ENCODE measurements at places on chromosomes 13 and 19.

- DNase-seq = no peak
Measured at GRCh38 chr19:28834996-28835395, 378.0 kb downstream of the UQCRFS1 start.

DNA sequence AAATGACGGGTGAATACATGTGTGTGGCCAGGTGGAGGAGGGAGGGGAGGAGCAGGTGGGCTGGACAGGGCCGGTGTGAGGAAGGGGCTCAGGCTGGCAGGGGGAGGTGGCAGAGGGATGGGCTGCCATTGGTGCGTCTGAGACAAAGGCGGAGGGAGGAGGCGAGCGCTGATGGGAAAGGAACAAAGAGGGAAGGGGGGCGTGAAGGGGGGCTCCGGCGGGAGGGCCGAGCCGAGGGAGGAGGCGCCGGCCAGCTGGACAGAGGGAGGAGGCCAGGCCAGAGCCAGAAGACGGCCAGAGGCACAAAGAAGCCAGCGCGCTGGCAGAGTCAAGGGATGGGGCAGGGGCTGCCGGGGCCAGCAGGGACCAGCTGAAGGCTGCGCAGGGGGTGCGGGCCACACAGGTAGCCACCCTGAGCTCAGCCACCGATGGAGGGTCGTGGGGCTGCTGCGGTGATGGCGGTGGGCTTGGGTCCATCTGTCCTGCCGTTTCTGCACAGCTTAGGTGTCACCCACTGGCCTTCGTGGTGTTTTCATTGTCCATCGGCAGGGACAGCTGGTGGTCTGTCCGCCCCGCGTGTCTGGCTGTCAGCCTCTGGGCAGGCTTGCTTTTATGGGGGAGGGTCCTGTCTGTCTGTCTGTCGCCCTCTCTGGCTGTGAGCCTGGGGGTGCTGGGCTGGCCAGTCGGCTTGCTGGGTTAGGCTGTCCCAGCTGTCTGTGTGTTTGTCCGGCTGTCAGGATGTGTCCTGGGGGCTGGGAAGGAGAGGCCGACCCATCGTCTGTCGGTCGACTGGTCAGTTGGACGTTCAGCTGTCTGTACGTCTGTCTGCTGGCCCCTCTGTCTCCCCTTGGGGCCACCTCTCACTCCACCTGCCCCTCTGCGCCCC lies 2.2 kb downstream of the APC2 start:
- no peak for DNase-seq

DNA sequence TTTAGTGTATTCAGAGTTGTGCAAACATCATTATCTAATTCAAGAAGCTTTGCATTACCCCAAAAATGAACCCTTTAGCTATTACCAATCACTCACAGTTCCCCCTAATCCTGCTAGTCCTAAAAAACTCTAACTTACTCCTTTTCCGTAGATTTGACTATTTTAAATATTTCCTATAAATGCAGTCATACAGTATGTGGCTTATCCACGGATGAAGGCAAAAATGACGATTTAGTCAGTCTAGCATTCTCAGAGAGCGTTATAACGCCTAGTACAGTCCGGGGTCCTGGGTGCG lies 587 bp upstream of the ZNF383 start:
- DNase-seq = no peak

DNA sequence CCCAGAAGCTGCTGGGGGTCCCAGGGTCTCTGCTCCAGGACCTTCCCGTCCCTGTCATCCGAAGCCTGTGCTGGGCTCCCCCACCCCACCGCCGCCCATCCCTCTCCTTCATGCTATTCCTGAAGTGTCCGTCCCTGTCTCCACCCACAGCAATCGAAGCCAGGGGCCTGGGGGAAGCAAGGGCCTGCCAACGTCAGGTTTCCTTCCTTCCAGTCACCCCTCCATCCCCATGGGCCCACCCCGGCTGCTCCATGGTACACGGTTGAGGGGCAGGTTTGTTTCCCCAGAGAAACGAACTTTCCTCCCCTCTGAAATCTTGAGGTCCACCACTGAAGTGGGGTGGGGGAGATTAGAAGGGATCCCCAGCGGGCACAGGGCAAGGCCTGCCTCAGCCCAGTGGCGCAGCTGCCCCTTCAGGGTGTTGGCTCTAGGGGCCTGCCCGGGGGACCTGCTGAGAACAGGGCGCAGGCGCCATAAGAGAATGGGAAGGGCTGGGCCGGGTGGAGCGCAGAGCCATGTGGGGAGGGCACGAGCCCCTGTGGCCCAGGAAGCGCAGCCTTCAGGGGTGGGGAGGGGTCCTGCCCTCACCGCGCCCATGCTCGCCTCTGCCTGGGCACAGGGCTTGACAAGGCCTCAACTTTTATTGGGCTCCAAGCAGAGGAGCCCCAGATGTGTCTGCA lies 16.1 kb downstream of the CEBPG start:
- DNase-seq = no peak

- DNase-seq = no peak
Measured at GRCh38 chr19:9971166-9971897, 35.0 kb upstream of the OLFM2 start.

DNA sequence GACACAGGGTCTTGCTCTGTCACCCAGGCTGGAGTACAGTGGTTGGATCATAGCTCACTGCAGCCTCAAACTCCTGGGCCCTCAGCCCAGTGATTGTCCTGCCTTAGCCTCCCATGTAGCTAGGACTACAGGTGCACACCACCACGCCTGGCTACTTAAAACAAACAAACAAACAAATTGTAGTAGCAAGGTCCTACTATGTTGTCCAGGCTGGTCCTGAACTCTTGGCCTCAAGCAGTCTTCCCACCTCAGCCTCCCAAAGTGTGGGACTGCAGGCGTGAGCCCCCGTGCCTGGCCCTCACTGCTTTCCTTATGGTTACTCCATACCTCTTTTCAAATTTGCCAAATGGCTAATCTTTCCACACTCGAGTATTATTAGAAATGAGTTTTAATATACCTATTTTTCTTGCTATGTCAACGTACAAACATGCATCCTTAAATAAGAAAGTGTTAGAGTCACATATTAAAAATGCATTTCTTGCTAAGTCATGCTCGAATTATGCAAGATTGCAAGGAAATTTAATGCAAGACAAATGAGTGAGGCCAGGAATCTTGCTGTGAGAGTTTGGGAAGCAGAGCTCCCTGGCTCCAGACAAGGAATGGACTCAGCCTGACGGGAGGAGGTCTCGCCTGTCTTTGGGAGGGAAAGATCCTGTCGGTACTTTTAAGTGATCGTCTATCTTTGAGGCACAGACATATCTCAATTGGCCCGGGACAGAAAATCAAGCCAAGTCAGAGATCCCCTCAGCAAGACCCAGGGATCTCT lies 39.4 kb downstream of the RFX2 start:
- DNase-seq = no peak

DNA sequence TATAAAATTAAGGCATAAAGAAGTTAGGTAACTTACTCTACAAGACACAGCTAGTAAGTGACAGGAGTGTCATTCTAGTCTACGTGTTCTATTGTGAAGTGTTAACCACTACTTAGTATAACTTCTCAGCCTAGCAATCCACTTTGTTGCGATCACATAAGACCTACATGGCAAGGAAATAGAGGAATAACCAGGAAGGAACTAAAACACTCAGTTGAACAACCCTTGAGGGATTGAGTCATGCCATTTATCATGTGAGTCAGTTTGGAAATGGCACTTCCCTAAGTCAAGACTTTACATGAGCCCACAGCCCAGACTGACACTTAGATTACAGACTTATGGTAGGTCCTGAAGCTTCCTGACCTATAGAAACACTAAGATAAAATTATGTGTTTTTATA lies 279.5 kb upstream of the PCDH20 start:
- no peak for DNase-seq

- no peak for DNase-seq
Measured at GRCh38 chr13:23705583-23705982, 135.4 kb downstream of the TNFRSF19 start.

DNA sequence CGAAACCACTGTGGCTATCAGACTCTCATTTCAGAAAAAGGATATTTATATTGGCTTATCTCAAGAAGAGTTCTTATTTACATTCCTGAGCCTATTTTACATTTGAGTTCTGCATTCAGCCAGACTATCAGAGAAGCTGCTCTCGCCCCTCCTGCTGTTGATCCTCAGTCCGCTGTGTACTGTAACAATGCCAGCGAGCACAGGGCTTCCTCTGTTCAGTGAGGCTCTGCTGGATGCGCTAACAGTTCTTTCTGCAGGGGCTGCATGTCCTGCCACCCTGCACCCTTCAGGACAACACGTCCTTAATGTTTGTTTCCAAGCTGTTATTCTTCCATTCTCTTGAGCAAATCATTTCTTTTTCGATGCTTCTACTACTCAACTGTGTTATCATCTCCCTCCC lies 463.7 kb upstream of the SGCG start:
- no peak for DNase-seq

GRCh38 chr13:33147832-33148231 lies 131.6 kb downstream of the KL start:
- DNase-seq = no peak

DNA sequence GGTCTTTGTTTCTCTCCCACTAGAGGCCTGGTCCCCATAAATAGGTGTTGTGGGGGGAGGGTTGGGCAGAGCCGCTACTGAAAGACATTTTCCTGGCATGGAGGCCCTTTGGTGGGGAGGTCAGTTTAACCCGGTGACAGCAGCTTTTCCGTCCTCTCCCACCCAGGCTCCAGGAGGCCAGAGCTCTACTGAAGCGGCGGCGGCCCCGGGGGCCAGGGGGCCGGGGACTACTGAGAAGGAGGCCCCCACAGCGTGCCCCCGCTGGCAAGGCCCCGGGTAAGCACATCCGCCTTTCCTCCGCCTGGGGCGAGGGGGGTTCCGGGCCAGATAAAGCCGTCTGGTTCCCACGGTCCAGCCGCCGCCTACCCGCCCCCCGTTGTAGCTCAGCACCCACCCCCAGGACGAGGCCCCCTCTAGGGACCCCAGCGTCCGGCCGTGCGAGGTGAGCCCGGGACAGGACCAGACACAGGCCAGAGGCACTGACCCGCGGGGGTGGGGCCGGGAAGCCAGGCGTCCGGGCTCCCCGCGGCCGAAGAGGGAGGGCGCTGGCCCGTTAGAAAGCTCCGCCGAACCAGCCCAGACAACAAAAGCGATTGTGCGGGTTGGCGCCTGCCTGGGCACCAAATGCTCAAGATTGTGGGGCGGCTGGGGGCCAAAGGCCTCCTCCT lies 1.1 kb upstream of the LTBP4 start:
- DNase-seq = no peak

- no peak for DNase-seq
Measured at GRCh38 chr19:35135389-35135909, 590 bp upstream of the LGI4 start.

GRCh38 chr13:30719525-30719914 lies 15.8 kb upstream of the ALOX5AP start:
- no peak for DNase-seq

DNA sequence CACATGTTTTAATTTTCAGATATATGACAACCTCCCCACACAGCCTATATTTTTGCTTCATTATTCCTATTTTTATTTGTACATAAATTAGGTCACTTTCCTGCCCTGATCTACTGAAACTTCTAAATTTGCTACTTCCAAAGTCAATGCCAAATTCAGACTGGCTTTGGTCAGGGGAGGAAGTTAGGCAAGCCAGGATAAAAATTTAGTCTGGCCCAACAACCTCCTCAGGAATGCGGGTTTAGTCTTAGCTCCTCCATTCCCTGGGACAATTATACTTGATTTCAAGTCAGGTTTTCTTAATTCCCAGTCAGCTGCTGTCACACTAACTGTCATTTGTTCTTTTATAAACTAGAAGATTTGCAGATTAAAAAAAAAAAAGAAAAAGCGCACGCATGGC lies 84.3 kb downstream of the TM9SF2 start:
- DNase-seq = no peak

GRCh38 chr13:98129059-98129746 lies 13.7 kb upstream of the FARP1 start:
- no peak for DNase-seq
